Left renal cortex interstitium (tissue), 4 donors: ENCODE measurements at places on chromosomes 3 and 15. TPM values are rescaled to one million over a fixed set of nuclear protein-coding genes. Genes with fewer than 3 reads are reported as not detected.

DNA sequence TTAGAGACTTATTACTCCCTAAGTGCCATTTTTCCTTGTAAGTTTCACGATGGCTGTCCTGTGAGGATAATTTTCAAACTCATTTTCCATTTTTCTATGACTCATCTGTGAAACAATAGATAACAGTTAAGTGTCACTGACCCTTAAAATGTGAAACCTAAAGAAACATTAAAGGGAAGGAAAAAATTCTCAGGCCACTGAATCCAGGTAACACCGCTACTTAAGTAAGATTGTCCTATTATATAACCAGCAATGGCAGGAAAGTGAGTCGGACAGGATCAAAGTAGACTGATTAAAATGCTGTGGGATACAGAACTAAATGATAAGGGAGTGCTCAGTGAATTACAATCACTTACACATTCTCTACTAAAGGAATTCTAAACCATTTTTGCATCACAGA, 12.4 kb downstream of the PLD1 start:
- DNase-seq: no peak

DNA sequence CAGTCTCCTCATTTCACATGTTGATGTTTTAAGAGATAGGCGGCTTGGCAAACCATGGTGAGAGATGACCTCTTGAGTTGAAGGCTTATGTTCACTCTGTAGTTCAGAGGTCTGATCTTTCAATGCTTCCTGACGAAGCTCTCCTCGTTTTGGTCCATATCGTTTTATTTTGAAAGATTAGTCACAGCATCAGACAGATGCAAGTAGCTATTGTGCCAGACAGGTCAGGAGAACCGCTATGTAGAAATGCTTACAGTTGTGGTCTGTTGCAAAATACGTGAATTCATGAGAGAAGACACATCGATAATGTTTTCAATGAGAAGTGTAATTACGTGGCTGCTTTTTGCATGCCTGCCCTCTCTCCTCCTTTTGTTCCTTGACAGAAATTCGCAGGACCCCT, 47.5 kb downstream of the CHL1 start:
- no peak for DNase-seq

The SAMMSON gene
- 0.25 TPM for polyA plus RNA-seq

DNA sequence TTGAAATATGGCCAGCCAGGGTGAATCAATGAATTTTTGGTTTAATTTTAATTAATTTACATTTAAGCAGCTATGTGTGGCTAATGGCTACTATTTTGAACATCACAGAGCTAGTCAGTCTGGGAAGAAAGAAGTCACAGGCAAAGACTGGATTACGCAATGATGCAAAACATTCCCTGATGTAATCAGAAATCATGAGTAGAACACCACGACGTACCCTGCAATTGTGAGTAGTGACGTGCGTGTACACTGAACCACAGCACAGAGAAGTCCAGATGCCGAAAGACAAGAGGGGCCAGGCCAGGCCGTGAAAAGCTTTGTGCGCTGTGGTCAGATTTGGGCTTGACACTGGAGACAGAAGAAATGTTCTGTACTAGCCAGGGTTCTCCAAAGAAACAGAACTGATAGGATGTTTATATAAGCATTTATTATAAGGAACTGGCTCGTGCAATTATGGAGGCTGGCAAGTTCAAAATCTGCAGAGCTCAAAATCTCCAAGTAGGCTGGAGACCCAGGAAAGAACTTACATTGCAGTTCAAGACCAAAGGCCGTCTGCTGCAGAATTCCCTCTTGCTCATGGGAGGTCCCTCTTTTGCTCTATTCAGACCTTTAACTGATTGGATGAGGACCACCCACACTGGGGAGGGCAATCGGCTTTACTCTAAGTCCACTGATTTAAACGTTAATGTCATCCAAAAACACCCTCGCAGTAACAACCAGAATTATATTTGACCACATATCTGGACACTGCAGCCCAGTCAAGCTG, 44.6 kb downstream of the SH3BP5 start:
- DNase-seq: no peak

The LTK gene
- 2.2 TPM for polyA plus RNA-seq

DNA sequence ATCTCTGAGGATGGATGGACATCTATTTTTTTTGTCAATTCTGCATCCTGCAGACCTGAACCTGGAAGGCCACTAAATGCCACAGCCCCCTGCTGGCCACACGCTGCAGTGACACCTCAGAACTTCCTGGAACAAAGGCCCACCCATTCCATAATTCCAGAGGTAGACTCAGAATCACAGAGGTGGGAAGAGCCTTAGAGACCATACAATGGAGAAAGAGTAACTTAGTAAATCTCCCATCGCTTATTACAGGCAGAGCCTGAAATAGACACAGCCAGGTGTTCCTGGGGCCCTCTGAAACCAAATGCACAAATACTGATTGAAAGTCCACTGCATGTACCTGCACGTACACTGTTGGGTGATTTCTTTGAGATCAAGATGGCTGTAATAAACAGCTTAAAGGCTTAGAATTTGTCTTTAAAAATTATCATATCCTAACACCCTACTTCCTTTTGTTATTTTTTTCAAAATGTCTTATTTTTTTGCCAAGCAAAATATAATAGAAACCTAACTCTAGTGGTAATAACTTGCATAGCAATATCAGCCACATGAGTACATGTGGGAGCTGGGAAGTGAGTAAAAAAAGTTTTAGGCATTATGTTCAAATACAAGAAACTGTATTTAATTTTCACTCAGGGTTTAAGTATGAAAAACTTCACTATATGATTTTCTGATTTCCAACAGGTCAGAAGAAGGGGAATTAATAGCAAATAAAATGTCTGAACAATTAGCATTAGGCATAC, 62.7 kb downstream of the EOMES start:
- DNase-seq: no peak

DNA sequence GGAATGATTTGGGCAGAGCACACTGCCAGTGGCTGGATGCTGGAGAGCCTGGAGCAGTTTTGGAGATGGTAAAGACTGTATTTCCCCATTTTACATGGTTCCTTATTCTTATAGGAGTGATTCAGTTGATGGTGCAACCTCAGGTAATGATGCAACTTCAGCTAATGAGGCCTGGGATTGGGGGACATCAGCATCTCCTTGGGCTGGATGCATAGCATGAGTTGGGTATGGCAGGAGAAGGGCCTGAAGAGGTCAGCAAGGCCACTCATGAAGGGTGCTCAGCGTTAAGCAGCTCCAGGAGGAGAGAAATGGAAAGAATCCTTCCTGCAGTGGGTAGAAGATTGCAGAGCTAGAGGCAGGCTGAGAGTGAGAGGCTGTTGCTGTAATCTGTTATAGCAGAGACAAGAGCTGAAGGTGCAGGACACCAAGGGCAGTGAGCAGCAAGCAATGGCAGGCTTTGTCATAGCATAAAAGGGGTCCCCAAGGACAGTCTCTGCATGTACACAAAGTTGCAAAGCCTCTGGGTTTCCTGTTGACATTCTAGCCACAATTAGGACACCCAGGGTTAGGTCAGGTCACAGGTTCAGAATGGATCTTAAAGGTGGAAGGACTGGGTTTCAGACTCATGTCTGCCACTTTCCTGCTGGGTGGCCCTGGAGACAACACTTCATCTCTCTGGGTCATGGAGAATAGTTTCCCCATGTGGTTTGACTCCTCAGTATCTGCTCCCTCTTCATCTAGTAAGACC, 29.5 kb upstream of the SNRK start:
- no peak for DNase-seq

The PSTPIP1 gene
- 0.59 TPM for polyA plus RNA-seq

DNA sequence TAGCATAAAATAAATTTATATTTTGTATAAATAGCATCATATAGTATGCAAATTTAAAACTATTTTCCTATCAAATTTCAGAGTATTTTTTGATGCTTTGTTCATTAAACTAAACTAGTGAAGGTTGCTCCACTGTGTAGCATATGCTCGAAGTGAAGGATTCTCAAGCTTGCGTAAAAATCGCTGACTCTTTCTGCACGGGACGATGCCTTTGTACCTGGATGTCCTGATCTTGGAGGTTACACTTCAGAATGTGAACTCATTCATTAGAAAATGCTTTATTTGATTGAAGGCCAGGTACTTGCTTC, 305.0 kb downstream of the WDR72 start:
- no peak for DNase-seq

DNA sequence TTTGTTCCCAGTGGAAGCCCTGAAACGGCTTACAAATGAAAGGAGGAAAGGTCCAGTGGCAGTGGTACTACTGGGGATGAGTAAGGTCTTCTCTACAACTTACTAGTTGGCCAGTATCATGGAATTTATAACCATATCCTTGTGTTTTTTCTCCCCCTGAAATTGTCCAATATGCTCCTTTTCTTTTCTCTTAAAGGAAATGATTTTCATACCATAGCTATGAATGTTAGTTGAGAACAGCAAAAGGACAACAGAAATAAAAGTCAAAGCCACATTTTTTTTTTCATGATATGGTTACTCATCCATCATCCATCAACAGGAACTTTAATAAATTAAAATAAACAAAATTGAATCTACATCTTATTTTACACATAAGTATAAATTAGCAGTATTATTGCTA, 450.4 kb downstream of the MFSD1 start:
- DNase-seq: no peak

GRCh38 chr3:194287977-194288706, 63.0 kb downstream of the CPN2 start:
- DNase-seq: no peak

- no peak for DNase-seq
These were observed 11.0 kb downstream of the KCTD6 start for GRCh38 chr3:58502872-58503271.

DNA sequence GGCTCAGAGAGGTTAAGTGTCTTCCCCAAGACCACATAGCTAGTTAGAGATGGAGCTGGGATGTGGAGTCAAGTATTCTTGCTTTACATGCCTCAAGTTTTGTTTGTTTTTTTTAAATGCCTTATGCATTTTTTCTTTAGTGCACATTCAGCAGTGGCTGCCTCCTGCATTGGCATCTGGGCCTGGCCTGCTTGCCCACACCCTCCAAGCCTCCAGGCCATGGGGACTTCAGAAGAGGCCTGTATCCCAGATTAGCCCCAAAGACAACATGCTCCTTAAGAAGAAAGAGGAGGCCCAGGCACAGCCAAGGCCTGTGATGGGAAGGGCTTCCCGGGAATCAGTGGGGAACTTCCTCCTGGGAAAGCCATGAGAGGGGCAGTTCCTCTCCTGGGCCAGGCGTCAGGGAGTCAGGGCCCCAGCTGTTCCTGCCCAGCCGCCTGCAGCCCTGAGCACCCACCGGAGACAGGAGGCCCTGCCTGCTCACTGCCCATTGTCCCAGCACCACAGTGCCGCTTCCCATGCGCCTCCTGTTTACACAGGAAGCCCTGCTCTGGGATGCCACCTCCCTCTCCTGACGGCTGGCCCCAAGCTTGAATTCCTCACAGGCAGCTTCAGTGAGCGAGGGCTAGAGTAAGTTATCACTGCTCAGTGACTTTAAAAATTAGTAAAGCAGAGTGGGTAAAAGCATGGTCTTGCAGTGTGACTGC, 16.0 kb downstream of the FOXL2NB start:
- no peak for DNase-seq

DNA sequence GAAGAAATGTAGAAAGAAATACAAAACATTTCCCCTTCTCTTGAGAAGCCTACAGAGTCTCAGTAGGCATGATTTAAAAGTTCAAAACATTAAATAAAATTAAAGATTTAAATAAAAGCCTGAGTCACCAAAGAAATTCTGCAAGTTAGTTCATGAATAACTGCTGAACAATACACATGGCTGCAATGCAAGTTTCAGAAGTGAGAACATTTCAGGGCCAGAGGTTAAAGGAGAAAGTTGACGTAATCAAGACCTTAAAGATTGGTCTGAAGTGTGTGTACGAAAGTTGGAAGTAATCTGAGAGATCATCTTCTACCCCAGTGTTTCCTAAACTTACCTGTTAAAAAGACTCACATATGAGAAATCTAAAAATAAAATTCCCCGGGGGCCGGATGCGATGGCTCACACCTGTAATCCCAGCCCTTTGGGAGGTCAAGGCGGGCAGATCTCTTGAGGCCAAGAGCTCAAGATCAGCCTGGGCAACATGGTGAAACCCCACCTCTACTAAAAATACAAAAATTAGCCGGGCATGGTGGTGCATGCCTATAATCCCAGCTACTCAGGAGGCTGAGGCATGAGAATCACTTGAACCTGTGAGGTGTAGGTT, 108.7 kb upstream of the PHLDB2 start:
- DNase-seq: no peak

The ELL3 gene
- polyA plus RNA-seq: 5.1 TPM

DNA sequence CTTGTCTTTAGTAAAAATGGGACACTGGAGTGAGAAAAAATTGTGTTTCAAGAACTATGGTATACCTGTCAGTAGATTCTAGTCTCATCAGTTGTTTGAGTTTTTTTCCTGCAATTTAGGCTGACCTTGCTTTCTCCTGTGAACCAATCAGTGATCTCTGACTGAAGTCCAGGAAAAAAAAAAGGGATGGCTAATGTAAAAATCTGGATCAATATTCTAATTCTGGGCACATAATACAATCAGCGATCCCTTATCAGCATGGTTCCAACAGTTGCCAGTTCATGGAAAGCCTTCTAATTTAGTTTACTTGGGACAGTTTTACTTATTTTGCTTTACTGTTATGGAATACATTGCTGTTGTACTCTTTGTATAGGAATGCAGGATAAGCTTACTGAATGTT, 17.0 kb downstream of the TRPM7 start:
- no peak for DNase-seq

GRCh38 chr3:37906734-37907282, 45.1 kb downstream of the CTDSPL start:
- DNase-seq: no peak

The CCNB2 gene
- polyA plus RNA-seq: 37.7 TPM

The FGD5 gene
- polyA plus RNA-seq: 21.0 TPM

The FES gene
- polyA plus RNA-seq: 17.6 TPM

The ST8SIA2 gene
- polyA plus RNA-seq: 4.1 TPM

DNA sequence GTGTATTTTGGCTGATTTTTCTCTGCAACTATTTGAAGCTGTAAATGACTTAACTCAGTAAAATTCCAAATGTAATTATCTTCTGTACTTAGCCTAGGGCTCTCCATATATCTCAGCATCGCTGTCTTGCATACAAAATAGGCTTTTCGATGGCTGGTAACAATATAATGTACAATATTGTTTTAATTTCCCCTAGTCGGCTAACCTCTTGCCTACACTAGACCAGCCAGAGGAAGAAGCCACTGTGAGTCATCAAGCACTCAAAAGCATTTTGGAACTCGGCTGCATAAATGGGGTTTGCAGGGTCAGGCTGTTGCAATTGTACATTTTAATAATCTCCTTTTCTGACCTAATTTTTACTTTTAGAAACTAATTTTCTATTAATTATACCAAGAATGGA, 583.8 kb downstream of the FOXP1 start:
- no peak for DNase-seq

- DNase-seq: no peak
These were observed 81.8 kb downstream of the CLASP2 start for GRCh38 chr3:33636125-33636850.

DNA sequence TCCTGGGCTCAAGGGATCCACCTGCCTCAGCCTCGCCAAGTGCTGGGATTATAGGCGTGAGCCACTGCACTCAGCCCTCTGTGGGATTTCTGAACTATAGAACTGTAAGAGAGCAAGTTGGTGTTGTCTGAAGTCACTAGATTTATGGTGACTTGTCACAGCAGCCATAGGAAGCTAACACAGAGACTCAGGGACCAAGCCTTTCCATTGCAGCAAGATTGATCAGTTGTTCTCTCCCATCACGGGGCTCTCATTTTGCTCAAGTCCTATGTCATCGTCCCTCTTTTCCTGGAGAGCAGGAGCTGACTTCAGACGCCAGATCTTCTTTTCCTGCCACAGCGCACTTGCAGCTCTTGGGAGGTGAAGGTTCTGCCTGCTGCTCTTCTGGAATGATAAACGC, 61.0 kb downstream of the APBA2 start:
- no peak for DNase-seq

The RBPMS2 gene
- 13.1 TPM for polyA plus RNA-seq

The SLC22A14 gene
- polyA plus RNA-seq: 0.21 TPM
